ENCODE measurements at places on chromosomes 6 and 20.
A peak's percentile ranks its signal among the peaks of the same experiment; 100 is the strongest.

DNA sequence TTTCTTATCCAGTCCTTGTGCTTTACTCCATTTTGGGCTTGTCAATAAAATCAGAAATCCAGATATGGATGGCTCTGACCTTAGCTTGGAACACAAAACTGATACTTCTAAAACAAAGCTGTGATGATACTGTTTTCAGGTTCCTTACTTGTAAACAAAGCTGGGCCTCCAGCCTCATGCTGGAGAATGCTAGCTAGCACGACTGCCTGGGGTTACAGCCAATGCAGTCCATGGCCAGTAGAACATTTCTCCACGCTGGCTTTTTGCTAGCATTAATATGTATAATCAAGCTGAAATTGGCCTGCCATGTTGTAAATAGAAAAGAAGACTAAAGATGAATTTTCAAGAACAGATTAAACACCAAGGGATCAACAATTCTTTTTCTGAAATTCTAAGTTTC is 63.9 kb downstream of the MTHFD1L start:
- DNase-seq, result no peak

- peak; percentile 48 for DNase-seq
These were observed 2.7 kb upstream of the DDR1 start for GRCh38 chr6:30881392-30882203.

- DNase-seq, result no peak
These were observed 45.8 kb upstream of the DST start for GRCh38 chr6:56688521-56688920.

- peak; percentile 96 for DNase-seq
These were observed 9.3 kb upstream of the KCNK15 start for GRCh38 chr20:44736170-44737021.

DNA sequence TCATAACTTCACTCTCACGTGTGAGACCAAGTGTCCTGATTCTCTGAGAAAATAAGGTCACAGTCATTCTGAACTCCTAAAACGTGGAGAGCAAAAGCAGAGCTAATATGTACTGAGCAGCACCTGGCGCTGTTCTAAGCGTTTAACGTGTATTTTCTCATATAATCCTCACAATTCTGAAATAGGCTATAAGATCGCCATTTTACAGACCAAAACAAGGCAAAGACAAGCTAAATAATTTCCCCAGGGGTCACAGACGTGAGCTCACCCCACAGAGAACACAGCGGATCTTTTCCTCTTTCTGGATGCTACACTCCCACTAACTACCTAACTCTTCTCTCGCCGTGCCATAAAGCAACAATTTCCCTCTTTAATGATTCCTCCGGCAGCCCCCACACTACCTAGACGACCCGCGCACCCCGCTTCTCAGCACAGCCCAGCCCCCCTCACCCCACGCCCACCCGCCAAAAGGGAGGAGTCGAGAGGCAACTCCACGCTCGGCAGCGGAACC is 636 bp downstream of the SUPT3H start:
- DNase-seq, result no peak

DNA sequence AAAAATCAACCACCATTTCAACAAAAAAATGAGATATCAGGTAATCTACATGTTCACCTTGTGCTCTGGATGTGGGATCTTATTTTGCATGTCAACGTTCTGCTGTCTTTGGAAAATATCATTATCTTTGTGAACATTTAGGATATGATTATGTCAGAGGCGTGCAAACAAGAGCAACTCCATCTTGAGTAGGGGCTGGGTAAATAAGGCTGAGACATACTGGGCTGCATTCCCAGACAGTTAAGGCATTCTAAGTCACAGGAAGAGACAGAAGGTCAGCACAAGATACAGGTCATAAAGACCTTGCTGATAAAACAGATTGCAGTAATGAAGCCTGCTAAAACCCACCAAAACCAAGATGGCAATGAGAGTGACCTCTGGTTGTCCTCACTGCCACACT is 28.8 kb upstream of the ZBTB24 start:
- DNase-seq, result no peak

- peak; percentile 56 for DNase-seq
These were observed 32.2 kb downstream of the MRAP2 start for GRCh38 chr6:84065693-84066290.

DNA sequence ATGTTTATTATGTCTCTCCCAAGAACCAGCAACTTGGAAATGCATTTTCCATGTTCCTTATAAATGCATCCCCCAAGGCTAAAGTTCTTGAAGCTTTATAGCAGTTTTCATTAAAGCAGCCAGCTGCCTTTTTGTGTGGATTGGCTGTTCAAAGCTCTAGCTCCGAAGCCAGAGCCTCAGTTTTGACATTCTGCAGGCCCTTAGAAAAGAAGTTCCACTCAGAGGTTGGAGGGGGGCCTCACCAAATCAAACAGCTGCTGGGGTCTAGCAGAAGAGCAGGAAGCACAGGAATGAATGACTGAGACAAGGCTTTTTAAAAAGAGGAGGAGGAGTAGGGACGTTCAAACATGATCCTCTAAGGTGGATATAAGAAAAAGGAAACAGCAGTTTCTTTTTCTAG is 4.2 kb upstream of the POU3F2 start:
- DNase-seq, result no peak

- no peak for DNase-seq
These were observed 21.6 kb upstream of the TNFAIP3 start for GRCh38 chr6:137845460-137845859.

- DNase-seq, result peak; percentile 51
These were observed 62.1 kb downstream of the NOL4L start for GRCh38 chr20:32522776-32523612.

DNA sequence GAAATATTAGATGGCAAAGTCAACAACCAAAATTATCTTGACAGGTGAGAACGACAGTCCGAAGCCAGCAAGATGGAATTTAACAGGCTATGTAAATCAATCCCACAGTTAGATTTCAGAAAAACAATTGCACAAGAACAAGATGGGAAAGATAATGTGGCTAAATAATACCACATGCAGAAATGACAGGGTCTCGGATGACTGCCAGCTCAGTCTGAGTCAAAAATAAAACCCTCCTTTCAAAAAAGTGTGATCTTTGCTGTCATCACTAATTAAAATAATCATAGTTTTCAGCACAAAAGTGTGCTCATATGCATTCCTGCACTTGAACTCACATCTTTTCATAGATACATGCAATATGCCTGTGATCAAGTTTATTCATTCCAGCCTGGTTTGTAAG is 25.9 kb downstream of the FOXQ1 start:
- DNase-seq, result no peak

DNA sequence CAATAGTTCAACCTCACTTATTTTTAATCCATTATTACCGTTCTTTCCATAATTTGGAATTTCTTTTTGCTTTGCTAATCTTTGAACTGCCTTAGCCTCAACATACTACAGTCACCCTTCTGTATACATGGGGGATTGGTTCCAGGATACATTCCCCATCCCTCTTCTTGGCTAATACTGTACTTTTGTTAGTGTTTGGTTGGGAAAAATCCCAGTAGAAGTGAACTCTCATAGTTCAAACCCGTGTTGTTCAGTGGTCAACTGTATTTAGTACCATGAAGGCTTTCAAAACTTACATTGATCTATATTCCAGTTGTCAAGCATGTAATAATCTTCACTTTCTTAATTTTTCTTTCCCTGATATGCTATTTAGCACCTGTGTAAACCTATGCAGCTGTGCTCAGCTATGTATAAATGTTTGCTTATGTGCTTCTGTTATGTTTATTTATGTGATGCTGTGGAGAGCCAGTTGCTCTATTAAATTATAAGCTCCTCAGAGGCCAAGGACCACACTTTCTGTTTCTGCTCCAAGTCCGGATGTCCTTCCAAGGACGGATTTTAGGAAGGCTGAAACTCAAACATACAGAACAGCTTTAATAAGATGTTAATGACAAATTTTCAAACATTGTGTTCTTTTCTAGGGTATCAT is 33.3 kb upstream of the LAMA4 start:
- no peak for DNase-seq

DNA sequence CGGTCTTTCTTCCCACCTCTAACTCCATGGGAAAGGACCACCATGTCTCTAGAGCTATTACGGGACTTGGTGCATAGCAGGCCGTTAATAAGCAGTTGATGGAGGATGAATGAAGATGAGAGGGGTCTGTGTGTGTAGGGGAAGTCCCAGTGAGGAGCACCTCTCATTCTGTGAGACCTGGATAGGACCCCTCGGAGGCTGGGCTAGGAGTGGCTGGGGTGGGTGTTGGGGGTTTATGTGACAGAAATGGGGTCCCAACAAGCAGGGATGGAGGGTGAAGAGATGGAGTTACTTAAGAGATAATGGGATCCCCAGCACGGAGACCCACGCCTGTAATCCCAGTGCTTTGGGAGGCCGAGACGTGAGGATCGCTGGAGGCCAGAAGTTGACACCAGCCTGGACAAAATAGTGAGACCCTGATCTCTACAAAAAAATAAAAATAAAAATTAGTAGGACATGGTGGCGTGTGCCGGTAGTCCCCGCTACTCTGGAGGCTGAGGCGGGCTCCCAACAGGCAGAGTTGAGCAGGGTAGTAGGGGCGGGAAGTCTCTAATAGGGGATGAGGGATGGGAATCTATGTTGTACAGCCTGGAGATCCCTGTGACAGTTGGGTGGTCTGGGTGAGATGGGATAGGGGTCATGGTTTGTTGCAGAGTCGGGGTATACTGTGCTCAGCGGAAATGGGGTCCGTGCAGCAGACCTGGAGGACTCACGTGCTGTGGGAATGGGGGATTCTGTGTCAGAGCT is 677 bp upstream of the ZNF341 start:
- no peak for DNase-seq

DNA sequence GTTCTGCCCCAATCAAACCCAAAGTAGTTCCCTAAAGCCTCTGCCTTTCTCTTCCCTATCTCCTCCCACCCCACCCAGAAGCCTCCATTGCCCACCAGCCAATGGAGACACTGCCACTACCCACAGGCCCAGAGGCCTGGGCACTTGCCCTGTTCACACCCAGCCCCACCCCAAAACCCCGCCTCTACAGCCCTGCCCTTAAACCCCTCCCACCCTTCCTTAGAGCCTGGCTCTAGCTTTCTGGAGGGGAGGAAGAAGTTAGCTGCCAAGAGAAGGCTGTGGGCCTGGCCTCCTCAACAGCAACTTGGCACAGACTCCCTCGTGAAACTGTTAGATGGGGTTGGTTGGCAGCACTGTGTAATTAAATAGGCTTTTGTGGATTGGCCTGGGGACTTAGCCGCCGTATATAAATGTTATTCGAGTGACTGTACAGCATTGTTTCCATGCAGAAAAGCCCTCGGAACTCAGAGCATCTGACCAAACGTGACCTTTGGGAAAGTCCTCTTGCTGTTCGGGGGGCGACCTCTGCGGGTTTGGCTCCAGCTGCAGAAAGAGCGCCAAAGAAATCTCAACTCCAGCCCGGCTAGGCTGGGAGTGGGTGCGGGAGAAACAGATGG is 31.4 kb downstream of the COL11A2 start:
- DNase-seq, result no peak

GRCh38 chr6:155036907-155037306 is 41.8 kb downstream of the TIAM2 start:
- DNase-seq, result no peak

DNA sequence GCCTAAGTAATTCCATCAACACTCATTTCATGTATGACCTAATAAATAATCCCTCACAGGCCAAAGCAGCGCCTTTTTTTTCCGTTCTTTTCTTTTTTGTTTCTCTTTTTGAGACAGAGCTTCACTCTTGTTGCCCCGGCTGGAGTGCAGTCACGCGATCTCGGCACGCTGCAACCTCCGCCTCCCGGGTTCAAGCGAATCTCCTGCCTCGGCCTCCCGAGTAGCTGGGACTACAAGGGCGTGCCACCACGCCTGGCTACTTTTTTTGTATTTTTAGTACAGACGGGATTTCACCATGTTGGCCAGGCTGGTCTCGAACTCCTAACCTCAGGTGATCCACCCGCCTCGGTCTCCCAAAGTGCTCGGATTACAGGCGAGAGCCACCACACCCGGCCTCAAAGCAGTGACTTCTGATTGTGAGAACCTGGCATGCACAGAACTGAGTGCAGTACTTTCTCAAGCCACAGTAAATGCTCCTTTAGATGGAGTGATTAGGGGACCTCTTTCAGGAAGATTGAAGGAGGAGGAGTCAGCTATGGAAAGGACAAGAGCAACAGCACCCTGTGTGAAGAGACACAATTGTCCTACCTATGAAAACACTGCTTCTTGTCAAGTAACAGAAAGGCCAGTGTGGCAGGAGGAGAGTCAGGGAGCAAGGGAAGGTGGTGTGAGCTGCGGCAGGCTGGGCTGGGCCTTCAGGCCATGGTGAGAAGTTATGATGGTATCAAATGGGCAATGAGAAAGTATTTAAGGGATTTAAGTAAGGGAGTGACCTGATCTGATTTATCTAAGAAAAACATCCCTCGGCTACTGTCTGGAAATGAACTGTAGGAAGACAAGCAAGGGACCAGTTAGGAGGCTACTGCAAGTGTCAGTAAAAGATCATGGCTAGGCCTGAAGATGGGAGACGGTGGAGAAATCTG is 1.7 kb upstream of the SCAF8 start:
- DNase-seq, result no peak

GRCh38 chr6:168400037-168400436 is 40.9 kb upstream of the SMOC2 start:
- DNase-seq, result no peak

DNA sequence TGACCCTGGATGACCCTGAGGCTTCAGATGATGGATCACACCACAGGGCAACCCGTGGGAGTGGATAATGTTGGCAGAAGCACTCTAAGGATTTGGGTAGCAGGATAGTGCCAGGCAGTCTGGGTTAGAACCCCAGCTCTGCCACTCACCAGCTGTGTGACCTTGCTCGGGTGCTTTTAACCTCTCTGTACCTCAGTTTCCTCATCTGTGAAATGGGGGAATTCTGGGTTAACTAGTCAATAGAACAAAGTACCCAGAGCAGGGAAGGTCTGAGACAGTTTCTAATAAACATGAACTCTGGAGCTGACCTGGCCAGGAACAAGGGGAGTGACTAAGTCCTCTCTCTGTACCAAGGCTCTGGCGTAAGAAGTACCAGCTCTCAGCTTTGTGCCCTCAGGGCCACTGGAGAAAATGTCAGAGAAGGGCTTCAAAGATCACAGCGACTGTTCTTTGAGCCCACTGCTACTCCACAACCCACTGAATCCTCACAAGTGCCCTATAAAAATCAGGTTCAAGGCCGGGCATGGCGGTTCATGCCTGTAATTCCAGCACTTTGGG is 14.7 kb upstream of the NOL4L start:
- no peak for DNase-seq

- peak; percentile 8 for DNase-seq
These were observed 60.2 kb downstream of the SLC22A23 start for GRCh38 chr6:3396503-3397180.

- no peak for DNase-seq
These were observed 19.5 kb downstream of the CPXM1 start for GRCh38 chr20:2780948-2781347.

- no peak for DNase-seq
These were observed 81.2 kb downstream of the EZR start for GRCh38 chr6:158737710-158738615.

DNA sequence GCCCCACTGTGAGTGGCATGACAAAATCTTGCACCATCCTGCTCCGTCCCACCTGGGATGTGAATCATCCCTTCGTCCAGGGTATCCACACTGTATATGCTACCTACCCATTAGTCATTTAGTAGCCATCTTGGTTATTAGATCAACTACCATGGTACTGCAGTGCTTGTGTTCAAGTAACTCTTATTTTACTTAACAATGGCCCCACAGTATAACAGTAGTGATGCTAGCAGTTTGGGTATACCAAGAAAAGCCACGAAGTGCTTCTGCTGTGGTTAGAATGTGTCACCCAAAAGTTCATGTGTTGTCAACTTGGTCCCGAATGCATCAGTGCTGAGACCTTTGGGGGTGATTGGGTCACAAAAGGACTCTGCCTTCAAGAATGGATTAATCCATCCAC is 11.7 kb downstream of the OSER1 start:
- DNase-seq, result no peak

- DNase-seq, result no peak
These were observed 351.7 kb downstream of the CDC5L start for GRCh38 chr6:44739181-44739580.

All from NCI-H2171 treated with DMSO at 0.1 percent for 48 hours (cell line).